ENCODE measurements at places on chromosomes 13 and 19.

GRCh38 chr13:25882466-25883357 lies 169.1 kb downstream of the SHISA2 start:
- DNase-seq, result no peak

DNA sequence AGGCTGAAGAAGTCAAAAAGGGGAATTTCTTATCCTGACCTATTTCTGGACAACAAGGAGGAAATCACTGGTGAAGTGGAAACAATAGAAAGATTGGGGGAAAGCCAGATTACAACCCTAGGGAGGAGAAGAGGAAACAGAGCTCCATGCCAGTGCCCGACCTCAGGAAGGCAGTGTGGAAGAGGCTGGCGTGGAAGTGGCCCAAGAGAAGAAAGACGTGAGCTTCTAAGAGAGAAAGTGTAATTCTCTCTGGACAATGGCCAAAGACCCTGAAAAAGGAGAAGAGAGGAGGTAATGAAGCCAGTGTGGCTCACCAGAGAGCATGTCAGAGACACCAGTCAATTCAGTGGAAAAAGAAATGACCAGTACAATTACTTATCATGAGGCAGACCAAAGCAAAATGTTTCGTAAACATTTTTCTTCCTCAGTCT lies 52.6 kb upstream of the URAD start:
- DNase-seq, result peak; percentile 42

DNA sequence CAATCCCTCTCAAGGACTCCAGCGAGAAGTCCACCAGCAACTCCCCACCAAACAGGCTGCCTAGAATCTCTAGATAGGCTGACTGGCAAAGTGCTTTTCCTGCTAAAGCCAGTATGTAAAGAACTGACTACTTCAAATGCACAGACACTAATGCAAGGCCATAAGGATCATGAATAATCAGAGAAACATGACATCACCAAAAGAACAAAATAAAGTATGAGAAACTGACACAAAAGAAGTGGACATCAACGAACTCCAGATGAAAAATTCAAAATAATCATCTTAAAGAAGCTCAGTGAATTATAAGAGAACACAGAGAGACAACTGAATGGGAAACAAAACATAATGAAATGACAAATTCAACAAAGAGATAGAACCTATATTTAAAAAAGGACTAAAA lies 26.4 kb upstream of the CD70 start:
- DNase-seq, result no peak

DNA sequence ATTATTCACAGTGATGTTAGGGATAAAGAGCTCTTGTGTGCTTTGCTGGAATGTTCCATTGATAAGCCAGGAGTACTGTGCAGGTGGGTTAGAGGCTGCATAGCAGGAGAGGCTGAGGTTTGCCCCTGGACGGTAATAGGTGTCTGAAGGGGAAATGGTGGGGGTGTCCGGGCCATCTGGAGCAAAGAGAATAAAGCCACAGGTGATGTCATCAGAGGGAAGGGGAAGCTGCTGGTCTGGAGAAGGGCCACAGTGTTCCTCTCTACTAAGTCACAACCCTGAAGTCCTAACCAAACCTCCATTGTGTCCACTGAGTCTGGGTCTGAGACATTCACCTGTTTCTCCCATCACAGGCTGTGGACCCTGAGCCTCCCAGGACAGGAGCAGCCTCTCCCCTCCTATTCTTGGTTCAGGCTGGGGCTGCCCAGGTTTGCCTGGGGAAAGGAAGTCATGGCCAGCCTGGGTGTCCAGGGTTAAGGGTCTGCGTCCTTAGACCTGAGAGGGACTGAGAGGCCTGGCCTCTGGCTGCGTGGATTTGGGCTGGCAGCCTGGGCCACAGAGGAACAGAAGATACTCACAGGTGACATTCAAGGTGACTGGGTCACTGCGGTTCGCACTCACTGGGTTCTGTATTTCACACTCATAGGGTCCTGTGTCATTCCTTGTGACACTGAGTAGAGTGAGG lies 6.8 kb downstream of the CEACAM1 start:
- DNase-seq, result no peak

DNA sequence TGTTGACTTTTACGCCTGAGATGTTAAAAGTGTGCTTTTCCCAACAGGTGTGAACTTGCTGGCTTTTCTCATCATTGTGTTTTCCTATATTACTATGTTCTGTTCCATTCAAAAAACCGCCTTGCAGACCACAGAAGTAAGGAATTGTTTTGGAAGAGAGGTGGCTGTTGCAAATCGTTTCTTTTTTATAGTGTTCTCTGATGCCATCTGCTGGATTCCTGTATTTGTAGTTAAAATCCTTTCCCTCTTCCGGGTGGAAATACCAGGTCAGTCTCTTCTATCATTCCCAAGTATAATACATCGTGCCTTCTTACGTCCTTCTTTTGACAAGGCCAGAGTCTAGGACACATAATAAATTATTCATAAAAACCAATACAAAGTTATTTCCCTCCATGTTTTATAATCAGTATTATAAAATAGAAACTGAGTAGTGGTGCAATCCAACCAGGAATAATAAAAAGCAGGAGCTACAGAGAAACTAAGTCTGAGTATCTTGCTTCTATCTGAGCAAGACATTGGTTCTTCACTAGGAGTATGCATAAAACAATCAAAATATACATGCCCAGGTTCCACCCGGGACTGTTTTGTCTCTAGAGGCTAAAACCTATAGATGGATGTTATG lies 57.9 kb downstream of the RXFP2 start:
- DNase-seq, result peak; percentile 19

- no peak for DNase-seq
These were observed 378.5 kb downstream of the LMO7 start for GRCh38 chr13:76014406-76015318.

DNA sequence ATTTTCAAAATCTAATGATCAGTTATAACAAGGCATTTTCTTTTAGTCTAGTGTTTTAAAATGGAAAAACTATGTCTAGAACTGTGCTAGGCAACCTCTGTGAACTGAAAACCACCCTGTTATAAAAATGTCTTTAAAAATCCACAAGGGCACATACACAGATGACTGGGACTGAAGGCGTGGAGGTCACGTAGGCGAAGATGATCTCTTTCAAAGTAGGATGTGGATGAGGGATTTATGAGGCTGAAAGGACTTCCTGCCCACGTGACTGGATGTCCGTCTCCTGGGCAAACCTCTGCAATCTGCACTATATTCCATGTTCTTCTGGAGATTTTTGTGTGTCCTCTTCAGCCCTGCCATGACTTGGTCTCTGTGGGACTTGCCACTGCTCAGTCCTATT lies 84.2 kb upstream of the ZNF536 start:
- no peak for DNase-seq

- DNase-seq, result no peak
These were observed 108.1 kb upstream of the UBL3 start for GRCh38 chr13:29958476-29958875.

DNA sequence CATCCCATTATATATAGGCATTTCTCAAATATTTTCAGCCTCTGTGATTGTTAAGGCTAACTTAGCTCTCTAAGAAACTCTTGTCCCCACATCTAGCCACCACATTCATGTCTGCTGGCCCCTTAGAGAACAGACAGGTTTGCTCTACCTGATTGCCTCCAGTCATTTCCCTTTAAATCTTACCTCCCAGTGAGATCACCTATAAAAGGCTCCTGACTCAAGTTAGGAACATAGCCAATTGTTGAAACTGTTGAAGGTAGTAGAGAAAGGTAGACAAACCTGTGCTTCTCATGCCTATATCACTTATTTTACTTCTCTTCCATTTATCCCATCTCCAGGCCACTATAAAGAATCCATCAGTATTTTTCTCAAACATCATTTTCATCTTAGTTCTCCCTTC lies 771.4 kb downstream of the DIAPH3 start:
- no peak for DNase-seq

DNA sequence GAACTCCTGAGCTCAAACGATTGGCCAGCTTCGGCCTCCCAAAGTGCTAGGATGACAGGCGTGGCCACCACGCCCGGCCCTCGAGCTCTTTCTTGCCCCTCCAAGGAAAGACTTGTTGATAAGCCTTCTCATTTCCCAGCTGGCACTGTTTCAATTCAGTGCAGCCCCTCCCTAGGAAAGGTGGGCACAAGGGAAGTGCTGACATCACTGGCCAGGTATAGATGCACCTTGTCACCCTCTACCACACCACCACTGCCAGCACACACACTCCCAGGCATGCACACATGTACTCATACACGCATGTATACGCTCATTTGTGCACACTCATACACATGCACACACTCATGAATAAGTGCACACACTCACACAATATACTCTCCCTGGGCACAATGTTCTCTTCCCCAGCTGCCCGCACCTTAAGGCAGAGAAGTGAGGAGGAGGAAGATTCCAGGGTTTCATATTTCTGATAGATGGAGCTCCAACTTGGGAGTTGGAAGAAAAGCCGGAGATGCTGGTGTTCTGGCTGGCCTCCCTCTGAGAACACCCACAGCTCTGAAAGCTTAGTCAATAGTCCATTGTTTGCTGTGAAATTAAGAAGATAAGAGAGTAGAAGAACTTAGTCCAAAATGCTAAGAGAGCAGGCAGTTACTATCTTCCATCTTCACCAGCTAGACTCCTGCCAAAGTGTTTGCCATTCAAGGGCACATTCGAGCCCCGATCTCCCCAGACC lies 196.7 kb downstream of the FOXO1 start:
- DNase-seq, result no peak

GRCh38 chr19:10499550-10500246 lies 3.5 kb downstream of the KEAP1 start:
- no peak for DNase-seq

DNA sequence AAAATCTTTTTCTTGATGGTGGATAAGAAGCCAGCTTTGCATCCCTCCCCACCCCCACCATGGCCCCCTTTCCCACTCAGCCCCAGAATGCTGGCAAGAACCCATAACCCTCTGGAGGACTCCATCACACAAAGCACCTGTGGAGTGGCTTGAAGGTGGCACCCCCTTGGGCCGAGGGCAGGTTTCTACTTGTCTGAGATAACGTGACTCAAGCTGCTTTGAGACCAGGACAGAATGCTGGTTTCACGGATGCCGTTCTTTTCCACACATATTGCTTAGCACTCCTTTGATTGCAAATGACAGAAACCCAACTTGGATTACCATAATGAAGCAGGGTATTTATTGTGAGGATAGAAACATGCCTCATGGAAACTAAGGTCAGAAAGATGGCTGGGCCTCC lies 82.2 kb downstream of the LACC1 start:
- no peak for DNase-seq

GRCh38 chr19:36246006-36246481 lies 31.1 kb downstream of the ZNF146 start:
- no peak for DNase-seq
